AG09319 (cell line): ENCODE measurements at places on chromosomes 2 and 18.

DNA sequence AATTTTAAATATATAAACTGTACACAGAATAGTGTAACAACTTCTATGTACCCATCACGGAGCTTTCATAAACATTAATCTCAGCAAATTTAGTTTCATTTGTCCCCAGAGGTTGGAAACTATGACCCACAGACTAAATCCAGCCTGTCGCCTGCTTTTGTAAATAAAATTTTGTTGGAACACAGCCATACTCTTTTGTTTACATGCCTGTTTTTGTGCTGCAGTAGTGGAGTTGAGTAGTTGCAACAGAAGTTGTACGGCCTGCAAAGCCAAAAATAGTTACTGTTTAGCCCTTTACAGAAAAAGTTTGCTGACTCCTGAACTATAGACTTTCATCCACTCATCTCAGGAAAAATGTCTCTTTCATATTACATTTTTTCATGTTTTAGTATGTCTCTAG lies 39.8 kb downstream of the RBM45 start:
- no peak for DNase-seq

DNA sequence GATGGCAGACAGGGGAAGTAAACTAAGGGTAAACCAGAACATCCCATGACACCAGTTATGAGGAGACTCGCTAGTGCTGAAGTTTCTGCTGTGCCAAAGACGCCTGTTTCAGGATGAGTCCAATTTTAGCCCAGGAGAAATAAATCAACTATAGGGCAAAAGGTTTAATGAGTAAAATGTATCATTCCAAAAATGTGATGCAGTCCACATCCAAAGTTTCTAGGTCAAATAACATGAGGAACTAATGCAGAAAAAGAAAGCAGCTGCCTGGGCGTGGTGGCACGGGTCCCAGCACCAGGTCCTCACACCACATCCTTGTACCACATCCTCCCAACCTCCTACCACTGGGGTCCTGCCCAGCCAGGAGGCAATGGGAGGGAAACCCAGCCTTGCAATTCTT lies 126.9 kb upstream of the CTAGE1 start:
- no peak for DNase-seq

DNA sequence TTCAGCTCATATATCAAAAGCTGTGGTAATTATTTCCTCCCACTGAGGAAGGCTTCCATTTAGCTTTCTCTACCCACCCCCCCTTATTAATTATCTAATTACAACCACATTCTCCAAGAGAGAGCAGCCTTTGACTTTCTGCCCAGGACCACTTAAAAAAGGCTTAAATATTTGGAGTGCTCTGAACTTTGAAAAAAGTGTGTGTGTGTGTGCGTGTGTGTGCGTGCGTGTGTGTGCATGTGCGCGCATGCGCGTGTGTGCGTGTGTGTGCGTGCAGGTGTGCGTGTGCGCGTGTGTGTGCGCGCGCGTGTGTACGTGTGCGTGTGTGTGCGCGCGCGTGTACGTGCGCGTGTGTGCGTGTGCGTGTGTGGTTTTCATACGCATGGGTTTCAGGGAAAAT lies 57.8 kb downstream of the TWIST2 start:
- no peak for DNase-seq

DNA sequence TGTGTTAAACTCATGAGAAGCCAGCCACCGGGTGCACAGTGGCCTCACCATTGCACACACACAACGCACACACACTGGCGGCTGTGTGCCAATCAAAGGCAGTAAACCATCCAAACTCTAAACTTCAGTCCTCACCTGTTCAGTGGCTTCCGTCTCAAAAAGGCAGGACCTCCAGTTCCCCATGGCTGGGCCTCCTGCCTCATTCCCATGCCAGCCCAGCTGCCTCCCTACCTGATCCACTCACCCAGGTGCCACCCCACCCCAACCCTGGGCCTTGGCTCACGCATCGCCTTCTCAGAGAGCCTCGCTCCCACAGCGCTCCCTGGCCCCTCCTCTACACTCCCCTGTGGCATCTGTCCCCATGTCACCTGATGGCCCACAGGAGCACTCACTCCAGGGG lies 190.9 kb downstream of the EIPR1 start:
- no peak for DNase-seq

DNA sequence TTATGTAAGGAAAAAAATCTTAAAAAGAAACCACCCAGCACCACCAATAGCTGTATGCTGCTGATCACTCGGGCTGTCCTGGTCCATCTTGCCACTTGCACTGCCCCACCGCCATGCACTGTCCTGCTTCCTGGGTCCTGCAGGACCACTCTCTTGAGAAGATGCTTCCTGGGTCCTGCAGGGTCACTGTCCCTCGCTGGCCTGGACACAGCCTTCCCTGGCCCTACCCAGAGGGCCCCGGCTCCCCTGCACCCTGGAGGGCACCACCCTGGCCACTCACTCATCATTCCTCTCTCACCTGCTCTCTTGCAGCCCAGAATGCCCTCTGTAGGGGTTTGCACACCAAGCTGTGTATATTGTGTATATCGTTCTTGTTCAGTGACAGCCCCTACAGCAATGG lies 2.4 kb upstream of the OTOS start:
- DNase-seq, result no peak
